ENCODE measurements at places on chromosomes 11 and 22.

GRCh38 chr11:119361056-119361787 is 14.7 kb upstream of the MFRP start:
- peak; percentile 30 for DNase-seq

DNA sequence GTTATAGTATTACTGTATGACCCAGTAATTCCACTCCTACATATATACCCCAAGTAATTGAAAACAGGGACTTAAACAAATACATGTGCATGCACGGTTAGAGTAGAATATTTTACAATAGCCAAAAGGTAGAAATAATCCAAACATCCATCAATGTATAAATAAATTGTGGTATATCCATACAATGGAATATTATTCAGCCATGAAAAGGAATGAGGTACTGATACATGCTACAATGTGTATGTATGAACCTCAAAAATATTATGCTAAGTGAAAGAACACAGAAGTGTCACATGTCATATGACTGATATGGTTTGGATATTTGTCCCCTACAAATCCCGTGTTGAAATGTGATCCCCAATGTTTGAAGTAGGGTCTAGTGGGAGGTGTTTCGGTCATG is 560.8 kb upstream of the LARGE1 start:
- no peak for DNase-seq

- no peak for DNase-seq
Observed at GRCh38 chr11:1371026-1371325, 18.8 kb upstream of the BRSK2 start.

DNA sequence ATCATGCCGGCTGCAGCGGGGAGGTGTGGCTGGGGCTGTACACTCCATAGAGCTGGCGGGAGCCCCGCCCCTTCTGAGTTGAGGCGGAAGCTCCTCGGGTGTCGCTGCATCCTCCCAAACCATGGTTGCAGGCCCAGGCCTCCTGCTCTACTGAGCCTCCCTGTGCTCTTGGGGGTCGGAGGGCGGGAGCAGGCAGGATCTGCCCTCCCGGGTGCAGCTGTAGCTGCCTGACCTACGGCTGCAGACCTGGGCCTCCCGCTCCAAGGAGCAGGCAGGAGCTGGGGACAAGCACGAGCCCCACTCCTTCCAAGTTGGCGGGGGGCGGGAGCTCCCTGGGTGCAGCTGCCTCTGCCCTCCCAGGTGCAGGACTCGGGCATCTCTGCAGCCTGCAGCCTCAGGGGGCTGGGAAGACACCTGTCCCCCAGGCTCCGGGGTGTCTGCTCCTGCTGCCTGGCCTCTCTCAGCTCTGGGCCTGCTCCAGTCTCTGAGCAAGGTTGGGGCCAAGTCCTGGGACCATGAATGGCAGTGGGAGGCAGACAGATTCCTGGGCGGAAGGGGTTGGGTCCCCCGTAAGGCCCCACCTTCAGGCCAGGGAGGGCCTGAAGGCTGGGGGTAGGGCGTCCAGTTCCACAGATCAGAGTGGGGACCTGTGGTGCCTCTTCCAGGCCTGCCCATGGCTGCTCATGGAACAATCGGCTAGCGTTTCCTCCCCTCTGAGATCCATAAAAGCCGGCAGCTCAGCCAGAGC is 46.4 kb upstream of the SC5D start:
- DNase-seq, result no peak

DNA sequence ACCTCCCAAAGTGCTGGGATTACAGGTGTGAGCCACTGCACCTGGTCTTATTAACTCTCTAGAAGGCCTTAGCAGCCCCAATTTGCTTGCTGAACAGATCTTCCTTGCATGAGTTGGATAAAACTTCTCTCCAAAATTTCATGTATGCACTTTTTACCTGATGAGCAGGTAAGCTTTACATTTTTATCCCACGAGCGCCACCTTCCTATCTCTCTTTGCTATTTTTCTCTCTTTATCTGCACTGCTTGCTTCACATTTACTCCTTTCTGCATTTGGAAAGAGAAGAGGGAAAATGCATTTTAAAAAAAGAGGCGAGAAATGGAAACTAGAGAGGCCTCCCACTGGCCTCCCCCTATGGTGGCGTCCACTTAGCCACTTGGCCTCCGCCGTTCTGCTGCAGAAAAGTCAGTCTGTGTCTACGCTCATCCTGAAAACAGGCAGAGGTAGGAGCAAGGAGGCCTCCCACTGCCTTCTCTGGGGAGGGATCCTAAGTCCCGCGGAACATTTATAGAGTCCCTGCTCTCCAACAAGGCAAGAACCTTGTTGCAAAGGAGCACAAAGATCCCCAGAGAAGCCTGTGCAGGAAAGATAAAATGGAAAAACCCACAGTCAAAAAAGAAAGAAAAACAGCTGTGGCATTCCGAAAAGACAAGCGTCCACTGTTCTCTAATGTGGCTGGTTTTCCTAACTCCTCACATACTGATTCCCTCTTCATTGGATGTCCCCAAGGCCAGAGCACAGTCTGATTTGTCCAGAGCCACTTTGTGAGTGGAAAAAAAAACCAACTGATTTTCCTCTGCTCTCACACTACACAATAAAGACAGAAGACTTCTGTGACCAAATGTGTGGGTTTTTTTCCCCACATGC is 62.2 kb upstream of the INCENP start:
- no peak for DNase-seq

DNA sequence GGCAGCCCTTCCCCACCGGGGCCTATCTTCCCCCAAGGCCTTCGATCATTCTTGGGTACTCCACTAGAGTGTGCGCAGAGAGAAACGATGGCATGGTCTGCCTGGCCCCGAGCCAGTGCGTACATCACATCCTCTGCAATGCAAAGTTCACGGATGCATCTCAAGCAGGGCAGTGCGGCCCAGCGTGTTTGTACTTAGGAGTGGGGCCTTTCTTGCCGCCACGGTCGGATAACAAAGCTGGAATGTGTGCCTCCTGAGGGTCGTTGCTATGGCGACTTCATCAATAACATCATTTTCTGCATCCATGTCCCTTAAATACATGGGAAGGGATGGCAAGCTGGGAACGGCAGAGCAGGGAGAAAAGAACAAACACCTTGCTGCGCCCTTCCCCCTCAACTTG is 73.9 kb downstream of the SCUBE1 start:
- no peak for DNase-seq

GRCh38 chr11:78208257-78209165 is 19.8 kb downstream of the USP35 start:
- no peak for DNase-seq

DNA sequence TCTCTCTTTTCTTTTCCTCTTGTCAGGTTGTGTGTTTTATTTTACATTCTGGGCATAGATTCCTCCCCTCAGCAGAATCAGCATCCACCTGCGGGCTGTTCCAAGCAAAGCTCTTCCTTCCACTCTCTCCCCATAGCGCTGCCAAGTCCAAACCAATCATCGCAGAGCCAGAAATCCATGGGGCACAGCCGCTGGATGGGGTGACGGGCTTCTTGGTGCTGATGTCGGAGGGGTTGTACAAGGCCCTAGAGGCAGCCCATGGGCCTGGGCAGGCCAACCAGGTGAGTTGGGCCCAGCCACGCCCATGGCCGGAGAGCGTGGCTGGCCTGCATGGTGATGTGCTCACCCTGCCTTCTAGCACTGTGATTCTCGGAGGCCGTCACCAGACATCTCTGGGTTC is 22.1 kb downstream of the TAB1 start:
- DNase-seq, result no peak

GRCh38 chr11:118076754-118077281 is at the start of gene TMPRSS4:
Gene TMPRSS4, plus strand, starts transcription at chr11:118077078. Its CDS starts 225 bp downstream, at chr11:118077303.
- DNase-seq, result no peak

DNA sequence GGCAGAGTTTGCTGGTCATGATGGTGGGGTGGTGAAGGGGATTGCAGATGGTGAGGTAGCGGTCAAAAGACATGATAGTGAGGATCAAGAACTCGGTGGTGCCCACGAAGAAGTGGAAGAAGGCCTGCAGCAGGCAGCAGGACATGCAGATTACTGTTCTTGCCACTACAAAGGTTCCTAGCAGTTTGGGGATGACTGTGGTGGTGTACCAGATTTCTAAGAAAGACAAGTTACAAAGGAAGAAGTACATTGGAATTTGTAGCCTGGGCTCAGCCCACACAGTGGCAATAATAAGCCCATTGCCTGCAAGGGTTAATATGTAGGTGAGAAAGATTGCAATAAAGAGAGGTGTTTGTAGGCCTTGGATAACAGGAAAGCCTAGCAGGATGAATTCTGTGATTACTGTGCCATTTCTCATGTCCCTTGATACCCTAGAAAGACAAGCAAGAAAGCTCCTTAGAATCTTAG is at the start of gene OR6X1:
TSS of gene OR6X1 (minus strand) at position 418 of the 468 bp plus-strand sequence. CDS start at position 418, 0 bp downstream.
- no peak for DNase-seq

GRCh38 chr11:61914471-61915171 is 2.7 kb downstream of the RAB3IL1 start:
- DNase-seq, result no peak

DNA sequence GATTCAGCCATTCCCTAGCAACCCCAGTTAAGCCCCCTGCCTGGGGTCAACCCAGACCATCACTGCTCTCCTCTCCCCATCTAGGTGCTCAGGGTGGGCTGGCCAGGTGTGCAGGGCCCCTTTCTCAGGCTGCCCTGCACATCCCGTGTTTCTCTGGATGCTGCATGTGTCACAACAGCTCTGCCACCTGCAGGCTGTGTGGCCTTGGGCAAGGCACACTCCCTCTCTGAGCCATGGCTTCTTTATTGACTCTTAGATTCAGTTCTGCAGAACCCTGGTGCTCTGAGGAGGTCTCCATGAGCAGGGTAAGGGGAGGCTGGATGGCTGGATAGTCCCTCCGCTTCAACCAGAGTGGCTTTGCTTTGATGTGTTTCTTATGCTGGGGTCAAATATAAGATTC is 24.6 kb downstream of the RPS6KA4 start:
- no peak for DNase-seq

GRCh38 chr11:7160814-7161489 is 72.2 kb downstream of the RBMXL2 start:
- no peak for DNase-seq

- no peak for DNase-seq
Observed at GRCh38 chr22:17043521-17043920, 35.5 kb upstream of the GAB4 start.

DNA sequence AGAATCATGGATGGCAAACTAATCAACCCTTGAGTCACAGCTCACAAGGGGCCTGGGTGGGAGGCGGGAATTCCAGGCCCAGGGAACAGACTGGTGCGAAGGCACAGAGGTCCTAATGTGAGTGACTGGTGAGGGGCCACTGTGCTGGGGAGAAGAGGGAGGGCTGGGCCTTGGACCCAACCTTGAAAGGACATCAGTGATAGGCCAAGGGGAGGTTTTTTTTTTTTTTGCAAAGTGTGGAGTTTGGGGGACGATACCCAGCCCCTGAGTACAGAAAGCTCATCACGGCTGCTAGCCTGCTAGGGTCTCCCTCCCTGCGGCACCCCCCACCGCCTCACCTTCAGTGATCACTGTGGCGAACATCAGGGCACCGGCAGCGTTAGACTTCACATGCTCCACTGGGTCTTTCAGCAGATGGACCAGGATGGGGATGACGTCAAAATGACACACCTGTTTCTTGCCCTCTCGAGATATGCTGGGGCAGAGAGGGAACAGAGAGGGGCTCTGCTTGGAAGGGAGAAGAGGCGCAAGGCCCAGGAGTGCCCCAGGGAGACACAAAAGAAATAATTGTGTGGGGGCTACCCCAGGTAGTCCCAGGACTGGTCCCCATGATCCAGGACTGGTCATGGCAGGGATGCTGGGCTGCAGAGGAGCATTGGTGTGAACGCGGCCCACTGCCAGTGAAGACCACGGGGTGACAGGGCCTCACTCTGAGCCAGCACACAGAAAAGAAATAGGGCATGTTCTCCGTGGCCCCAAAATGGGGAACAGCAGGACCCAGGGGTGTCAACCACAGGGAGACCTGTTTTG is 8.6 kb upstream of the GNAZ start:
- DNase-seq, result no peak

DNA sequence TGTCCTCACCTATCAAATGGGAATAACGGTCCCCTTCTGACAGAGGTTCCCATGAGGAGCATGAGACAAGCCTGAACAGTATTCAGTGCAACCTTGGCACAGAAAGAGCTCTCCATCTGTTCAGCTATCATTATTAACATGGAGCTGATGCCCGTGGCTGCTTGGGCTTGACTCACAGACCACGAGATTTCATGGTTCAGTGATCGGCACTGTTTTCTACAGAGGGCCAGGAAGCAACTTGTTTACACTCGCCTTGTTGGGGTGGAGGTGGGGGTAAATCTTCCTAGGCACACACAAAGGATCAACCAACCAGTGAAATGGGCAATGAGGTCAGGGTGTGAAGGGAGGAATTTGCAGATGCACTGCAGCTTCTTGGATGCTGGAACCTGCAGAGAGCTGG is 88.2 kb downstream of the CWC15 start:
- DNase-seq, result no peak

DNA sequence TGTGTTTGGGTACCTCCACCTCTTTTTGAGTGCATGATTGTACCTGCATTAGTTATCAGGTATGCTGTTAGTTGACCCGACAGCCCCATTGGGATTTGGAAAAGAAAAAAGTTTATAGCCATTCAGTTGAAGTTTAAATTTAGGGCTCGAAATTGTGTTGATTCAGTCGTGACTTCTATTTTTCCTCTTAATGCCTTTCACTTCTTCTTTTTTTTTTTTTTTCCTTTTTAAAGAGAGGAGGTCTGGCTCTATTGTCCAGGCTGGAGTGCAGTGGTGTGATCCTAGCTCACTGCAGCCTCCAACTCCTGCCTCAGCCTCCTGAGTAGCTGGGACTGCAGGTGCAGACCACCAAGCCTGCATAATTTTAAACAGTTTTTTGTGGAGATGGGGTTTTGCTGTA is 2.3 kb downstream of the STT3A start:
- no peak for DNase-seq

- DNase-seq, result no peak
Observed at GRCh38 chr11:34345991-34346480, 11.8 kb downstream of the ABTB2 start.

DNA sequence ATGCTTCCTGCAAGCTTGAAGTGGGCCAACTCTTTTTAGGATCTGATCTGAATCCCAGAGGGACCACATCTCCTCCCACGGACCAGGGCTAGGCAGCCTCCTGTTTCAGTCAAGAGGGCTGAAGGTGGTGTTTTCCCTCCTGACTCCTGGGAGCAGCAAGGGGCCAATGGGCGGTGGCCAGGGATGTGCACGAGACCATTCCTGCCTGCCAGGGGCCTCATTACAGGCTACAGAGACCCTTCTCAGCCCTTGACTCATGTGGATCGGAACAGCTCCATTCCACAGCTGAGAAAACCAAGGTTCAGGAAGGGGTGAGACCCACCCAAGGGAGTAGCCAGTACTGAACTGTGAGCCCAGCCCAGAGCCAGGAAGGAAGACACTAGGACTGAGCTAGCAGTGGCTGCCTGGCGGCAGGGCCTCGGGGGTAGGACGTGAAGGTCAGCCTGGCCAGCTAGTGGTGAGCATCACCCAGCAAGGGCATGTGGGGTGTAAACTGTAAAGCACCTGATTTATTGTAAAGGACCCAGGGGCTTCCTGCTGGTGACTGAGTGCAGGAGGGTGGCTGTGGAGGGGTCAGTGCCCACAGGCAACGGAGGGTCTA is 3.4 kb upstream of the P2RY6 start:
- no peak for DNase-seq

GRCh38 chr11:3959015-3959902 is 103.8 kb downstream of the STIM1 start:
- DNase-seq, result no peak

GRCh38 chr11:60513496-60514460 is 1.4 kb upstream of the MS4A13 start:
- no peak for DNase-seq
